Ovary (tissue), 10 donors: ENCODE measurements at places on chromosomes 11 and 22. TPM values are rescaled to one million over a fixed set of nuclear protein-coding genes. Genes with fewer than 3 reads are reported as not detected.
A peak's percentile ranks its signal among the peaks of the same experiment; 100 is the strongest.

DNA sequence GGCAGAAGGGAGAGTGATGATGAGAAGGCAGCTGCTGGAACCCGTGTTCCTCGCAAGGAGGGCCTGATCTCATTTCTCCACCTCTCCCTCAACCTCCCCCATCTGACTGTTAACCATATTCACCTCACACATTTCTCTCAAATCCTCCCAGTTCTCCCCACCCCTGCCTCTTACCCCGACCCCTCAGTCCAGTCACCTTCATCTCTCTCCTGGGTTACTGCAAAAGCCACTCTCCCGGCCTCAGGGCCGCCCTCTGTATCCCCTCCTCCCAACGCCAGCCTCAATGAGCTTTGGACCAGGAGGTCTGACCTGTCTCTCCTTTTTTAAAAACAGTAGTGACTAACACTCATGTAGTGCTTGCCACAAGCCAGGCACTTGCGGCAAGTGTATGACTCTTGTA, 29.5 kb upstream of the LMO1 start:
- no peak for DNase-seq
- no peak overlapping the region for H3K27ac ChIP-seq
- H3K4me3 ChIP-seq, result no peak overlapping the region
- no peaks in the 10 kb centered on the region for H3K36me3 ChIP-seq

- H3K36me3 ChIP-seq, result no peaks in the 10 kb centered on the region
- no peak for DNase-seq
- no peak overlapping the region for H3K27ac ChIP-seq
- H3K4me1 ChIP-seq, result no peaks in the 10 kb centered on the region
- H3K4me3 ChIP-seq, result no peak overlapping the region
- H3K27me3 ChIP-seq, result no peaks in the 10 kb centered on the region
Measured at GRCh38 chr11:95359756-95360155, 128.8 kb upstream of the SESN3 start.

The MYBPC3 gene
- total RNA-seq, result not detected

GRCh38 chr22:26610072-26610958, 7.5 kb downstream of the CRYBB1 start:
- no peaks in the 10 kb centered on the region for H3K27me3 ChIP-seq
- no peak overlapping the region for H3K27ac ChIP-seq
- no peak for DNase-seq
- H3K4me1 ChIP-seq, result no peaks in the 10 kb centered on the region
- no peaks in the 10 kb centered on the region for H3K36me3 ChIP-seq

GRCh38 chr11:130689222-130689908, 226.9 kb downstream of the SNX19 start:
- no peaks in the 10 kb centered on the region for H3K4me1 ChIP-seq
- no peak for DNase-seq
- H3K4me3 ChIP-seq, result no peak overlapping the region
- no peak overlapping the region for H3K27ac ChIP-seq

- H3K4me1 ChIP-seq, result peaks cover 2% of the 10 kb centered on the region
- no peaks in the 10 kb centered on the region for H3K36me3 ChIP-seq
- H3K4me3 ChIP-seq, result no peak overlapping the region
- H3K27me3 ChIP-seq, result no peaks in the 10 kb centered on the region
Measured at GRCh38 chr22:40519284-40519947, 117.1 kb downstream of the MRTFA start.

DNA sequence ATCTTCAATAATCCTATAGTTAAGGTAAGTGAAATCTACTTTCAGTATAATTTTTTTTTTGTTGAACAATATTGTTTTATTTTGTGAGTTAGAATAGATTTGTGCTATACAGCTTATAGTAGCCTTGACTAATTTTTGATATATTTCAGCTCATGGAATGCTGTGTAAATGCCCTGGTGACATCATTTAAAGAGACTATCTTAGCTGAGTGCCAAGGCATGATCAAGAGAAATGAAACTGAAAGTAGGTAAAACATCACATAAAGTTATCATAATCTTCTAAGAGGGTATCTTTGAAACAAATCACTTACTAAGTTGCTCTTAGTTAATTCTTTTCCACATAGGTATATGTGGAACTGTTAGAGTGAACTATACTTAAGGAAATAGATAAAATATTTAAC, 51.4 kb upstream of the ACAT1 start:
- H3K4me1 ChIP-seq, result no peaks in the 10 kb centered on the region
- H3K27me3 ChIP-seq, result no peaks in the 10 kb centered on the region
- no peaks in the 10 kb centered on the region for H3K36me3 ChIP-seq
- H3K4me3 ChIP-seq, result no peak overlapping the region
- H3K27ac ChIP-seq, result no peak overlapping the region

DNA sequence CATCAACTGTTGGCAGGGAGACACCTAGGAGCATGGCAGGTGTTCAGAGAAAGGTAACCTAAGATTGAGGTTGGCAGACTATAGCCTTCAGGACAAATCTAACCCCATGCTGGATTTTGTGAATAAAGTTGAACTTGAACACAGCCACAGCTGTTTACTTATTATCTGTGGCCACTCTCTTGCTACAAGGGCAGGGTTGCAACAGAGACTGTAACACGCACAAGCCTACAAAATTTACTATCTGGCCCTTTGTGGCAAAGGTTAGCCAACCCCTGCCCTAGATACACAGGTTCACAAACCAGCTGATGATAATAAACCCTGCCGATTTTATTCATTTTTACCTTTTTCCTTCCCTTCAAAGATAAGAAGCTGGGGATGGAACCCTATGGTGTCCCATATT, 2.5 kb downstream of the THYN1 start:
- H3K27me3 ChIP-seq, result no peaks in the 10 kb centered on the region
- DNase-seq, result no peak
- H3K36me3 ChIP-seq, result no peaks in the 10 kb centered on the region

- DNase-seq, result no peak
- H3K4me3 ChIP-seq, result no peak overlapping the region
- H3K36me3 ChIP-seq, result no peaks in the 10 kb centered on the region
- H3K27ac ChIP-seq, result no peak overlapping the region
- no peaks in the 10 kb centered on the region for H3K4me1 ChIP-seq
Measured at GRCh38 chr22:46546466-46547178, 9.2 kb upstream of the CELSR1 start.

The PRR5L gene
- total RNA-seq, result 22.1 TPM

- H3K4me1 ChIP-seq, result no peaks in the 10 kb centered on the region
- H3K27ac ChIP-seq, result no peak overlapping the region
- no peaks in the 10 kb centered on the region for H3K36me3 ChIP-seq
- no peaks in the 10 kb centered on the region for H3K27me3 ChIP-seq
Measured at GRCh38 chr11:91104237-91104636, 881.4 kb upstream of the CHORDC1 start.

The TSPAN18 gene
- 2.1 TPM for total RNA-seq

GRCh38 chr22:49373289-49373666, 454.4 kb downstream of the BRD1 start:
- H3K27ac ChIP-seq, result no peak overlapping the region
- H3K36me3 ChIP-seq, result no peaks in the 10 kb centered on the region
- H3K4me1 ChIP-seq, result no peaks in the 10 kb centered on the region

The MOB2 gene
- 35.4 TPM for total RNA-seq

DNA sequence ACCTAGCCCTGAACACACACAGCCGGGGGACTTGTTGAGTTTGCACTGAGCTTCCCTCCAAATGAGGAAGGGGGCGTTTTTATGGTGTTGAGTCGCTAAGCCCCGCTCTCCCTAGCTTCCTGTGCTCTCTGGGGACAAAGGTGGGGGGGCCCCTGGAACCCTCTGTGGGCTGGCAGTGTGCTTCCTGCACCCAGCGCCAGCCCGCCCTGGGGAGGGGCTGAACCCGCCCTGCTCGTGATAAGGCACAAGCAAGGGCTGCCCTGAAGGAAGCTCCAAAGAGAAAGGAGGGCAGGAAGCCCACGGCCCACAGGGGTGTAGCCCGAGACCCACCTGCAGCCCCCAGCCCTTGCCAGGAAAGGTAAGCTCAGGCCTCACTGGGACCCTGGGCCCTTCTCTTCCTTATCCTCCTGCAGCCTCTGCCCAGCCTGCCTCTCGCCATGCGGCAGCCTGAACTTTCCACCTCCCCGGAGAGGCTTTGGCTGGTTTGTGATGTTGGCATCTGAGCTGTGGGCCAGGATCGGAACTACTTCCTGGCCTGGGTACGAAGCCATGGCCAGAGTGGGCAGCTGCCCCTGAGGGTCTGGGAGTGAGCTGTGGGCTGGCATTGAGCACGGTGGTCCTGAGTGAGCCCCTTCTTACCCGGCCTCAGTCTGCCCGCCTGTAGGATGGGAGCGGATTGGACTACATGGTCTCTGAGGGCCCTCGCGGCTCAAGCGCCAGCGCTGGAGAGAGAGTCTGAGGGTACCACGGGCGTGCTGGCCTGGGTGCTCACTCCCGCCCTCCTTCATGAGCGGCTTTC, at the start of gene FERMT3:
FERMT3 (plus strand) TSS at position 265 of the 799 bp plus-strand sequence. CDS start 644 bp downstream, outside the sequence.
- no peak within 1 kb of the TSS for H3K27ac ChIP-seq
- peak within 1 kb of the TSS; percentile 13 for H3K4me3 ChIP-seq
- no peaks in the 10 kb centered on the region for H3K27me3 ChIP-seq
- H3K36me3 ChIP-seq, result no peaks in the 10 kb centered on the region
- DNase-seq, result no peak
- peaks cover 10% of the 10 kb centered on the region for H3K4me1 ChIP-seq

- H3K4me1 ChIP-seq, result peaks cover 12% of the 10 kb centered on the region
- peak; percentile 43 for DNase-seq
- H3K27ac ChIP-seq, result peak overlapping the region; percentile 42
- no peaks in the 10 kb centered on the region for H3K36me3 ChIP-seq
- no peaks in the 10 kb centered on the region for H3K27me3 ChIP-seq
- peak overlapping the region; percentile 62 for H3K4me3 ChIP-seq
Measured at GRCh38 chr11:117315285-117316196, 515 bp downstream of the BACE1 start.

GRCh38 chr11:47248304-47248663, 330 bp downstream of the ACP2 start:
- peak overlapping the region; percentile 67 for H3K4me3 ChIP-seq
- H3K36me3 ChIP-seq, result no peaks in the 10 kb centered on the region
- no peak for DNase-seq
- no peaks in the 10 kb centered on the region for H3K27me3 ChIP-seq
- peak overlapping the region; percentile 40 for H3K27ac ChIP-seq

DNA sequence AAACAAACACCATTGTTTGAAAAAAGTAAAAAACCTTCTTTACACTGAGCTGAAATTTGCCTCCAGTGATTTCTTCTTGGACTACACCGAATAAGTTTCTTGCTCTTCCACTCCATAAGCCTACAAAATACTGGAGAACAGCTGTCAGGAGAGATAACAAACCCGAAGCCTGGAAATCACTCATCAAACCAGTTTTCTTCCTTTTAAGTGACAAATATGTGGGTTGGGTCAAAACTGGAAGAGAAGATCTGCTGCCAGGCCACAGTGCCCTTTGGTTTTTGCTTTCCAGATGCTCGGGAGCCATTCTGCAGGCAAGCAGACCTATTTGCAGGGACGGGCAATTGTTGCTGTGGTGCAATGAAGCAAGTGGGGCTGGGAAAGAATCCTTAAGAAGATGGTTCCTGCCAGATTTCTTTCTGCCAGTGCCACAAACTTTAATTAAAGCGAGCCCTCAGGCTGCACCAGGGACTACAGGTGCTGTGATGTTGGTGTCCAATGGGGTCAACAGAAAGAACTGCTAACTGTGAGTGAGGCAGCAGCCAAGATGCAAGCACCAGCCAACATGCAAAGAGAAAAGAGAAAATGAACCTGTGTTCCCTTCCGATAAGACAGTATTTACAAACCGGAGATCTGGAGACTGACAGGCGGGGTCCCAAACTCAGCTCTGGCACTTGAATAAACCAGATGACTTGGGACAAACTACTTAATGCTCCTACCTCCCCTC, 44.8 kb upstream of the SMCO4 start:
- no peak overlapping the region for H3K4me3 ChIP-seq
- H3K36me3 ChIP-seq, result no peaks in the 10 kb centered on the region
- H3K4me1 ChIP-seq, result no peaks in the 10 kb centered on the region
- no peaks in the 10 kb centered on the region for H3K27me3 ChIP-seq

The LRRC4C gene
- 1.2 TPM for total RNA-seq

DNA sequence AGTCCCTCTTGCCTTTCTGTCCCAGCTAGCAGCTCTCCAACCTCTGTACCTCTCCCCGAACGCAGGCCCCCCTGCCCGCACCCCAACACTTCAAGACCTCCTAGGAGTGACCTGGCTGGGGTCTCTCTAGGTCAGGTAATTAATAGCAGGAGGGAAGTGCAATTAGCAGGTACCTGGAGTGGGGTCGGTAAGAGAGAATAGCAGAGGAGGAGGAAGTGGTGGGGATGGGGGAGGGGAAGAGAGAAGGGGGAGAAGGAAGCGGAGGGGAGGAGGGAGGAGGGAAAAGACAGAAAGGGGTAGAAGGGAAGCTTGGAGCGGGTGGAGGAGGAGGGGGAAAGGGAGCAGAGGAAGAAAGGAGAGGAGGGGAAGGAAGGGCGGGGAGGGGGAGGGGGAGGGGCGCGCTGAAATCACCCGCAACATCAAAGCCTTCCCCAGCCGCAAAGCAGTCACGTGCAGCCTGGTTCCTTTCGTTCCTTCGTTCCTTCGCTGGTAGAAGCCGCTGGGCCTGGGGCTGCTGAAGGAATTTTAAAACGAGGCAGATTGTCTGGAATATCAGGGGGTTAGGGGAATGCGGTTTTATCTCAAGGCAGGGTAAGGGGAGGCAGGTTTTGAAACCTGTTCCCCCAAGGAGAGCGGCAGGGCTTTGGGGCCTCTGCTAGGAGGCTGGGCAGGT, 29.3 kb upstream of the TCF20 start:
- H3K4me1 ChIP-seq, result peaks cover 8% of the 10 kb centered on the region
- no peaks in the 10 kb centered on the region for H3K27me3 ChIP-seq
- no peak overlapping the region for H3K27ac ChIP-seq
- H3K4me3 ChIP-seq, result no peak overlapping the region
- DNase-seq, result no peak

DNA sequence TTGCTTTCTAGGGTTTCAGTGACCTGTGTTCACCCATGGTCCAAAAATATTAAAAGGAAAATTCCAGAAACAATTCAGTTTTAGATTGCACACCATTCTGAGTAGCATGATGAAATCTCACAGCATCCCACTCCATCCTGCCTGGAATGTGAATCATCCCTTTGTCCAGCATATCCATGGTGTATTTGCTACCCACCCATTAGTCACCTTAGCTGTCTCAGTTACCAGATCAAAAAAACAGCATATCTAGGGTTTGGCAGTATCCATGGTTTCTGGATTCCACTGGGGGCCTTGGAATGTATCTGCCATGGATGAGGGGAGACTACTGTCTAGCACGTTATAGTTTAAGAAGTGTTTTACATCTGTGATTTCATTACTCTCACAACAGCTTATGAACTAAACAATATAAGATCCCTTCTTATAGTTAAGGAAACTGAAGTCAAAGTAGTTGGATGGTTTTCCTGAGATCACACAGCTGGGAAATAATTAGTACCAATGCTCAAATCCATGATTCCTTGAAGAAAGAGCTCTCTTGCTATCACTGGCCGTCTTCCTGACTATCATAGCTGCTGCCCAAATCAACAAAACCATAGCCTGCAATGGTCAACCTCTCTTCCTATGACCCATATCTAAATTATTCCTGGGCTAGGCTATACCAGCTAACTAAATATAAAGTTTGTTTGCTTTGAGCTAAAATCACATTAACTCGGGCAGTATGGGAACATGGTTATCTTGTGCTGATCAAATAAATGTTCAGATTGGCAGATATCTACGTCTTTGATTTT, 122.6 kb downstream of the MICAL2 start:
- H3K27ac ChIP-seq, result no peak overlapping the region
- H3K4me1 ChIP-seq, result peaks cover 7% of the 10 kb centered on the region
- H3K4me3 ChIP-seq, result no peak overlapping the region
- DNase-seq, result no peak
- H3K27me3 ChIP-seq, result no peaks in the 10 kb centered on the region
